ENCODE measurements at places on chromosomes 1 and 21.

DNA sequence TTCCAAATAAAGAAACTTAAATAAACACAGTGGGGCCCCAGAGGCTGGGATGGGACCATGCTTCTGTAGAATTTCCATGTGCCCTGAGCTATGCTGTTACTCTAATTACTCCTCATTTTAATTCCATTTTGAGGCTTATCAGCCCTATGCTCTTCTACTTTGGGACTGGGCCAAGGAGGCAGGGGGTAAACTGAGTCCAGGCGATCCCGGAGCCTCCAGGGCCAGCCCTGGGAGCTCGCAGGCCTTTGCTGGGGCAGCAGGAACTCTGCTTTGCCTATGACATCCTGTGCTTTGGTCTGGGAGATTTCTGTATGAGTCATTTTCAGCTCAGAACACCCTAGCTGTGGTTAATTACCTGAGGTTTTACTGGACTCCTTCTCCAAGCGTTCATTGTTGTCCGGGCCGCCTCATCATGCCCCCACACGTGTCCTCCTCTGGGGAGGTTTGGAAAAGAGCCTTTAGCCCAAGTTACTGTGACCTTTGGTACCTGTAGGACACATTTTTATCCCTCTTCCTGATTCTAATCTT is 95.7 kb downstream of the RHOU start:
- DNase-seq = peak; percentile 19

- DNase-seq = no peak
Measured at GRCh38 chr1:246156847-246157246, 350.2 kb downstream of the SMYD3 start.

DNA sequence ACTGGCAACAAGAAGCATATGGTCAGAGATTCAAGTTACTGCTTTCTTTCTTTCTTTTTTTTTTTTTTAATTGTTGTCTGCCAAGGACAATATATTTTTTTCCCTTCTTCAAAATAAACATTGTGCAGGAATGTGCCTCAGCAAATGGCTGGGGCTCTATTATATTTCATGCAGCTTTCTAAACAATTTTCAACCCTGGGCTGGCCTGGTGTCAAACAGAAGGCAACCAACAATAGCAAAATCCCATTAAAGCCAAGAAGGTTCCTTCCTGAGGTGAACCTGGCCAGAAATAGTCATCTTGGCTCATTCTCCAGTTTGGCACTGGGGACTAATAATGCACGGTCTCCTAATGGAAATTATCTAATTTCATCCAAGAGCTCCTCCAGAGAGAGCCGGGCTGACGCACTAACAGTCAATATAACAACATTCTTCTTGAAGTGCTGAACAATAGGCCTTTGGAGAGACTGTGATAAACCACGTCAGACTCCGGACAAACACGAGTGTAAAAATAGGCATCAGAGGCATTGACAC is 35.7 kb upstream of the HLX start:
- DNase-seq = no peak

DNA sequence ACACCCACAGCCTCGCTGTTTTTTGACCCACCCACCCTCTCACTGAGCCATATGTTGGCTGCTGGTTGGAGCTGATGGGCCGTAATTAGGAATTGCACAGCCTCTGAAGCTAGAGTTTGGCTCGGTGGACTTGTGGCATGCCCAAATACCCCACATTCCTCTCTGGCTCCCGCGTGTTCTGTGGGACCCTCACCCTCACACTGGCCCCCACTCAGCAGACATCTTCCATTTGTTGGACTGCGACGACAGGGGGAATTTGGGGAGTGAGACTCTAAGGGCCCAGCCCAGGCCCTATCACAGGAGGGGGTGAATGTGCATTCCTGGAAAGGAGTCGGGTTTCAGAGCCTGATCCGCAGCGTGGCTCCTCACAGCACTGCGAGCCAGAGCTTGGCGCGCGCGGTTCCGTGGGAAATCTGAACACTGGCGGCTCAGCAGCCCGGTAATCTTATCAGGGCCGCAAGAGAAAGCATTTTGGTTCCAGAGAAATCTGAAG is 5.2 kb downstream of the RCSD1 start:
- DNase-seq = no peak

DNA sequence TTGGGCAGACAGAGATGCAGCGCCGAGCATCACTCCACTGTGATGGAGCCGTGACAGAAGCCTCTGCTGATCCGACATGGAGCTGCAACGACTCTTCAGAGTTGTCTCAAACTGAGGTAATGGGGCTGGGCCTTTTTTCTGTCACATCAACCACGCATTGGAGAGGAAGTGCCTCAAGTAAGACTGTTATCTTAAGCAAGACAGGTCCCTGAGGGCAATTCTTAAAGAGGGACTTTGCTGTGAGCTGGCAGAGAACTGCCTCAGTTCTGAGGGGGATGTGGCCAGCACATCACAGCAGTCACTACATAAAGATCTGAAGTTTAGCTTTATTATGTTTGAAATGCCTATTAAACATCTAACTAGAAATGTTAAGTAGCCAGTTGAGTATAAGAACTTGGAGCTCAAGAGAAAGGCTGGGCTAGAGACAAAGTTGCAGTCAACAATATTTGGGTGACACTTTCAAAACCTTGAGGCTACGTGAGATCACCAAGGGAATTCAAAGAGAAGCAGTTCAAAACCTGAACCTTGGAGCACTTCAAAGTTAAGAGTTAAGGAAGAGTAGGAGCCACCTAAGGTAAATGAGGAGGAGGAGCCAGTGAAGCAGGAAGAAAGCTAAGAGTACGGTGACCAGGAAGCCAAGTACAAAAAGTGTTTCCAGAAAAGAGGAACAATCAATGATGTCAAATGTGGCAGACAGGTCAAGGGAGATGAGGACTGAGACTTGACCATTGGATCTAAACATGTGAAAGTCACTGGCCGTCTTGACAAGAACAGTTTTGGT is 54.2 kb upstream of the BCL9 start:
- DNase-seq = no peak

GRCh38 chr1:108845991-108846390 is 10.9 kb downstream of the AKNAD1 start:
- DNase-seq = no peak

DNA sequence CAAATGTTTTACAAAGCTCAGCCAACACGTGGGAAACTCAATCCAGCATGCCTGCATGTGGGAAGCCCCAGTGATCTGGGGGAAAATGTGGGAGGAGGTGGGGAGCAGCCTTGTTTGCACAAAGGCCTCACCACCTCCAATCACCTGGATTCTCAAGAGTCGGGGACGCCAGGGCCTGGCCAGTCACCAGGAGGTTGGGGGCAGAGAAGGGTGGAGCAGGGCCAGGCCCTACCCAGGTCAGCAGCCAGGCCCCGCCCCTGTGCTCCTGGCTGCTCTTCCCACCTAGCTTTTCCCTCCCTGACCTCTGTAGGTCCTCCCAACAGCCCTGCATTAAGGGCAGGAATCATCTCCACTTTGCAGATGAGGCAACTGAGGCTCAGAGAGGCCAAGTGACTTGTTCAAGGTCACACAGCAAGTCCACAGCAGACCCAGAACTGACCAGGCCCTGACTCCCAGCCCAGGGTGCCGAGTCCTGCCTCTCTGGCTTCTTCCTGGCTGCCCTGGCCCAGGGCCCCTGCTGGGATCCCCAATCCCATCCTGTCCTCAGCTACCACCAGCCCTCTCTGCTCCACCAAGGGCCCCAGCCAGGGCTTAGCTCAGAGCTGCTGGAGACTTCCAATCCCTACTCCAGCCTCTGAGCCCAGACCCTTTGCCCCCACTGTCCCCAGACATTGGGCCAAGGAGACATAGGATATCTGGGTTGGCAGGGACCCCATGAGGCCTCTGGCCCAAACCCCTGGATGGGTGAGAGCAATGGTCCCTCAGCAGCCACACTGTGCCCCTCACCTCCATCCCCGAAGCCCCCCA is 508.6 kb downstream of the PTPRU start:
- DNase-seq = no peak

GRCh38 chr1:106613068-106613467 is 443.4 kb upstream of the PRMT6 start:
- DNase-seq = no peak

DNA sequence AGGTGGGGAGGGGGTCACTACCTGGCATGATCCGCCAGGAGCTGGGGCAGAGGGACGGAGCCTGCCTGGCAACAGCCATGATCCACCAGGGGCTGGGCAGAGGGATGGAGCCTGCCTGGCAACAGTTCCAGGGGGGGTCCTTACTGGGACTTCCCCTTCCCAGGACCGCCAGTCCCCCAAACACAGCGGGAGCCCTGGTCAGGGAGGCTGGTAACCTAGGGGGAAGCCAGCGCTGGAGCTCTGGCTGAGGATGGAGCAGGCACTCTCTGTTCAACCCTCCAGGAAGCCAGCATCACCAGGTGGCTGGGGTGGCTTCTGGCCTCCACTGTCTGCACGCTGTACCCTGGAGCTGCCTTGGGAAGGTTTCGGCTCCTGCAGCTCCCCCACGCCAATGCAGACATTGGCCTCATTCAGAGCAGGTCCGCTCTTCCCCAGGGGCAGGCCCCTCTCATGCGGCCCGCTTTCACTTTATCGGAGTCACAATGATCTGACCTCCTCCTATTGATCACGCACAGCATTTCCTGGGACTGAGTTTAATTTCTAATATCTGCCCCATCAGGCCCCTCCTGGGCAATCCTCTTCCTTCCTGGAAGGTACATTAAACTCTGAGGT is 68.4 kb upstream of the ABCG1 start:
- no peak for DNase-seq

DNA sequence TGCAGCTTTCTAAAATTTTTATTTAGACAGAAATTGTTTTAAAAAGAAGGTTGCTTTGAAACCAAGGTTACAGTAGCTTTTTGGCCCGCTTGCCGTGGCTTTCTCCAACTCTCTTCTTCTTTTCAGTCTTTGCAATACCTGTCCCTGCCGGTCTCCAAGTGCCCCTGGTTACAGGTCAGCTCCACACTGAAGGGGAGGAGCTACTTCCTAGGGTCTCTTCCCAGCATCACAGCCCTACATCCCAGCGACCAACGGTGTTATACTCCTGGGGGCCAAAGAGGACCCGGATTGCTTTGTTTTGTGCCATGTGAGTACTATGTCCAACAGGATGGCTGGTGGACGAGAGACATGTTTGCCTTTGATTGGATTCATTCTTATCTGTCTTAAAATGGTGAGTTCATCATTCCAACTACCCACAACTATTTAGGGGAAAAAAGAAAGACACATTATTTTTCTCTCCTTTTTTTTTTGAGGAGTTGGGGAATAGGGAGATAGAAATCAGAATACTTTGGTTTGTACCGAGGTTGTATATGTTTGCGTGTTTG is at the start of gene FNDC7:
Gene FNDC7 (plus strand): TSS at position 303 of the 545 bp plus-strand sequence. CDS start 26 bp downstream, at position 329.
- DNase-seq = no peak

Data from CD4-positive, alpha-beta T cell treated with Interleukin-17A for 4 hours (primary cell).